Astrocyte (in vitro differentiated cells and primary cell): ENCODE measurements at places on chromosomes 6 and 20. TPM values are rescaled to one million over a fixed set of nuclear protein-coding genes. Genes with fewer than 3 reads are reported as not detected.

DNA sequence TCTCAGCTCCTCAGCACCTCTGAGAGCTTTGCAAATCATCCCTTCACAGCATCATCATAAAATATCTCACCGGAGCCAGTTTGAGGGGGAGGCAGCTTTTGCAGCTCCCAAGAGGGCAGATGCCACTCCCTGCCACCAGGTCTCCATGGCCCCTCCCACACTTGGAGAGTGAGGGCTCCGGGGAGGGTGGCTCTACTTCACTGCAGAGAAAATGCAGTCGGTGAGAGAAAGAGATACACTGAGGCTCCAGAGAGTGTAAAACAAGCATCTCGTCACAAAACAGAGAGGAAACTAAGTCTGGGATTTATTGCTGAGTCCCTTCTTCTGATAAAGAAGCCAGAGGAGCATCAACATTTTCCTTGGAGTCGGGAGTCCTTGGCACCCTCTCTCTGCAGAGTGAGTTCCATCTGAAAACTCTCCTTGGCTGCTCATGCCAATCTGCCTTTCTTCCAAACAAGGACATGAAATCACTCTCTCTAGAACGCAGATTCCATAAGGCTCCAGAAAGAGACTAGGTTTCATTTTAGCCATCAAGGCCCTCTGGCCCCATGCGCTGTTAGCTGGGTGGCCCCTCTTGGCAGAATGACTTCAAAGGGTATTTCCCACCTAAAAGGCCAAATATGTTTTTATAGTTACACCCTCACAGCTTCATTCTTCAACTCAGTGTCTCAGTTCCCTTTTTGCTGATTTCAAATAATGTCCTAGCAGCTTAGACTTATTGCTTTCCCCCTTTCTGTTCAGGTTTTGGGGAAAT lies 70.6 kb upstream of the F13A1 start:
- DNase-seq: no peak

GRCh38 chr20:409697-410559 lies 1.8 kb downstream of the RBCK1 start:
- DNase-seq: no peak

GRCh38 chr6:139313784-139314545 lies 22.2 kb upstream of the TXLNB start:
- DNase-seq: no peak

GRCh38 chr6:148239215-148239614 lies 103.4 kb upstream of the SASH1 start:
- no peak for DNase-seq

DNA sequence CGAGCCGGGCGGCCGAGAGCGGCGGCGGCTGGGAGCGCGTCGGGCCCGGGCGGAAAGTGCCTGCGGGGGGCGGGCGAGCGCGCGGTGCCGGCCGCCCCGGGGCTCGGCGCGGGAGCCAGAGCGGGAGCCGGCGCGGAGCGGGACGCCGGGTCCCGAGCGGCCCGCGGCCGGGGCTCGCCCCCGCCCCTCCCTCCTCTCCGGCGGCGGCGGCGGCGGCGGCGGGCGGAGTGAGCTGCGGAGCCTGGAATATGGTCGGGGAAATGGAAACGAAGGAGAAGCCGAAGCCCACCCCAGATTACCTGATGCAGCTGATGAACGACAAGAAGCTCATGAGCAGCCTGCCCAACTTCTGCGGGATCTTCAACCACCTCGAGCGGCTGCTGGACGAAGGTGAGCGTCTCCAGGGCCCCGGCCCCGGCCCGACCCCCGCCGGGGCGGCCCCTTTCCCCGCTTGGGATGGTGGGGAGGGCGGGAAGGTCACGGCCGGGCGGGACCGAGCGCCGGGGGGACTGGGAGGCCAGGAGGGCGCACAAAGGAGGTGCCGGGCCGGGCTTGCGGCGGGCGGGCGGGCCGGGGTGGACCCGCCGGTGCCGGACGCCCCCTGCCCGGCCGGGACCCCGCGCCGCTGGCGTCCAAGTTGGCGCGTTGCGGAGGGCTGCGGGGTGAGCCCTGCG lies 565 bp downstream of the QKI start:
- no peak for DNase-seq

DNA sequence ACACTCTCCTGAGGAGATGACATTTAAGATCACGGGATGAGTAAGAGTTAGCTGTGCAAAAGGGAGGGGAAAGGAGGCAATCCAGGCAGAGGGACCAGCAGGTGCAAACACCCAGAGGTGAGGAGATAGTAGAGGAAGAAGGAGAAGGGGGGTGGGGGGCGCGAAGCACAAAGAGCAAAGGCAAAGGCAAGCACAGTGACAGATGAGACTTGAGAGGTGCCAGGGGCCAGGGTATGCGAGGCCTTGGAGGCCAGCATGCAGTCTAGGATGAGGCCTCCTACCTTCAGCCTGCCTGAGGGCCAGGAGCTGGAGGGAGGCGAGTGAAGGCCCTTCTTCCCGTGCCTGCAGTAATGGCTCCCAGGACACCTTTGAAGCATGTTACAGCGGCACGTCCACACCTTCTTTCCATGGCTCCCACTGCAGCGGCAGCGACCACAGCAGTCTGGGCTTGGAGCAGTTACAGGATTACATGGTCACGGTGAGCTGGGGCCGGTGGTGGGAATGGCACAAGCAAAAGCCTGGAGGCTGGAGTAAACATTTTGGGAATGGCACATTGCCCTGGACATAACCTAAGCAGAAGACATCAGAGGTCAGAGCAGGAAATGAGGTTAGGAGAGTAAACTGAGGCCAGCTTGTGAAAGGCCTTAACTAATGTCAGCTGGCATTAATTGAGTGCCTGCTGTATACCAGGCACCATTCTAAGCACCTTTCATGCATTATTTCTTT lies 18.6 kb downstream of the CCM2L start:
- DNase-seq: no peak

DNA sequence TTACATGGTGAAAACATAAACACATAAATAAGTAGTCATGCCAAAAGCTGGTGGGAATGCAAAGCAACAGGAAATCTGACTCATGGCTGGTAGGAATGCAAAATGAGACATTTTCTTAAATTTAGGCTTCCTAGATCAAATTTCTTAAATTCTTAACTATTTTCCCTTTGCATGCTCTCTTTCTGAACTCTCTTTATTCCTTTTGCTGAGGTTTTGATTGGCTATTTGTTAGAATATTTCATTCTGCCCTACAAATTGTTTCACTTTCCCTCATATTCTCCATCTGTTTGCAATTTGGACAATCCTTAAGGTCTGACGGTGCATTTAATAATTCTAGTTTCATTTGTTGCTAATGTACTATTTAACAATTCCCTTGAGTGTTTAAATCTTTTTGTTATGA lies 437.5 kb upstream of the RGS17 start:
- DNase-seq: peak; percentile 5

GRCh38 chr6:24251339-24251738 lies 106.5 kb downstream of the DCDC2 start:
- no peak for DNase-seq

GRCh38 chr6:160387916-160388643 lies 39.9 kb downstream of the SLC22A3 start:
- no peak for DNase-seq

DNA sequence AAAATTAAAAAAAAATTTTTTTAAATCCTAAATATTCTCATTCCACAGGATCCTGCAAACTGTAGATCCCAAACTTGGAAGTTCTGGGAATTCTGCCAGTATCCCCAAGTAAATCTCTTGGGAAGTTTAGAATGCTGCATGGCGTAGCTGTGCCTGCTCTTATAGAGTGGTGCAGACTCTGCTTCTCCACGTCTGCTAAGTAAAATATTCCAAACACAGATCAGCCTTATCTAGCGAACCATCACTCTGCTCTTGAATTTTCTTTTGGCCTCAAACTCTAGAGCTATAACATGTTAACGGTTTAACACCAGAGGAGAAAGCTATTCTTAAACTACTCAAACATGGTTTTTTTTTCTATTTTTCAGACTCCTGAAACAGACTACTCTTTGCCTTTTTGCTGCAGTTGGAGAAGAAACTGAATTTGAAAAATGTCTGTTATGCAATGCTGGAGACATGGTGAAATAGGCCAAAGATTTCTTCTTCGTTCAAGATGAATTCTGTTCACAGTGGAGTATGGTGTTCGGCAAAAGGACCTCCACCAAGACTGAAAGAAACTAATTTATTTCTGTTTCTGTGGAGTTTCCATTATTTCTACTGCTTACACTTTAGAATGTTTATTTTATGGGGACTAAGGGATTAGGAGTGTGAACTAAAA lies 138.5 kb upstream of the AKAP12 start:
- no peak for DNase-seq

DNA sequence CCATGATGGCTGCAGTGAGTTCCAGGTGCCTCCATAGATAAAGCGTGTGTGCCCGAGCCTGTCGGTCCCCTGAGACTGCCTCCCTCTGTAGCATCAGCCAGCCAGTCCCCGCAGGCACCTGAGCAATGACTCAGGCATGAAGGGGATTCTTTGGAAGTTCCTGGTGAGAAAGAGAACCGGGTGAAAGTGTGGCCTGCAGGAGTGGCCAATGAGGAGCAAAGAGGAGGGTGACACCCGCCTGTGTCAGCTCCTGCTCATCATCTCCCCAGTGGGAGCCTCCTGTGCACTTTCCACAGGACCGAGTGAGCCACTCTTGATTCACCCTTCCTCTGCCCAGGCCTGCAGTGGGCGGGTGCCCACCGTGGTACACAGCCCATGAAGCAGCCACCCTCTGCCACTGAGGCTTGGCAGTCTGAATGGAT lies 71.2 kb upstream of the PTPN1 start:
- peak; percentile 68 for DNase-seq

DNA sequence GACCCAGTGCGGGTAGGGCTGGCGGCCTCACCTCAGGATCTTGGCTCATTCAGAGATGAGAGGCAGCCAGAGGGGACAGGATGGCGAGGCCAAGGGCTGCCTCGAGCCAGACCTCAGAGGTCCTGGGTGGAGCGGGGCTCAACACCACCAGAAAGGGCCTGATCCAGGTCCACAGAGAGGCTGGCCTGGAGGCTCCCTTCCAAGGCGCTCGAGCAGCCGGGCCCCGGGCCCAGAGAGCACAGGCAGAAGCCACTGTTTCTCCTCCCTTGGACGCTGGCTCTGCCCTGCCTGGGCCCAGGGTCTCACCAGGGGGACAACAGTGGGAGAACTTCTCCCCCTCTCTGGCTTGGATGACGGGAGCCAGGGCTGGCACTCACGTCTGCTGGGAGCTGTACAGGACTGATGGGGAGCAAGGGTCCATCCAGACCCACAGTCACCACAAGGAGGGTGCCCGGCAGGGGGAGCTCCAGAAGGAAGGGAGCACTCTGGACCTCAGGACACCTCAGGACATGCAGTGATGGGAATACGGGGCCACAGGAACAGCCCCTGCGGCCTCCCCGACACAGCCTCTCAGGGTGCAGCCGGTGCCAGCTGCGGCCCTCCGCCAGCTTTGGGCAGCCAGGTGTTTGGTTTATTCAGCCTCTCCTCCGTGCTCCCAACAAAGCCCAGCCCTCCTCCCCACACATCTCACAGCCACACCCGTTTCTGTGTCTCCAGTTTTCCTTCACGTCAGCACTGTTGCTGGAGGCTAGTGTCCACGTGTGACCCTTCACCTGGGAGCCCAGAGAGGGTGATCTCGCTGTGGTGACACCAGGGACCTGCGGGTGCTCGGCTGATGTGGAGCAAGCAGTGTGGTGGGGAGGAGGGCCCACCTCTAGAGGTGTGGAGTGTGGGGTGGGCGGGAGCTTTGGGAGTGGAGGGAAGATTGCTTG lies 8.7 kb downstream of the RPS21 start:
- no peak for DNase-seq

- no peak for DNase-seq
Observed at GRCh38 chr6:45630801-45631200, 253.1 kb upstream of the SUPT3H start.

GRCh38 chr6:148328876-148329555 lies 13.6 kb upstream of the SASH1 start:
- peak; percentile 58 for DNase-seq

DNA sequence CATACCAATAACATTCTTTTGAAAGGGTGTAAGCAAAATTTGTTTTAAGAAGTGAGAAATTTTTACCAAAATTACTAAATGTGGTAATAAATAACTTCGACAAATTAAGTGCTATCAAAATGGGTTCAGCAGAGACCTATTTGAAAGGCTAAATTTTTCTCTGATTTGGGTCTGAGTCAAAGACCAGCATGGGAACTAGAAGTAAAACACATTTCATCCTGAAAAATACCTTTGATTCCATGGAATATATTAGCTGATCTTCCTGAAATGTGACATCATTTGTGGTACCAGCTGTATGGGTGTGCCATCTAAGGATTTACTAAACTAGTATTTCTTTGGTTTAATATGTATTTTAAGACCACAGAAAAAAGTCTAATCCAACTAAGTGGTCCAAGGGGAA lies 63.6 kb downstream of the BLOC1S5 start:
- DNase-seq: peak; percentile 60

DNA sequence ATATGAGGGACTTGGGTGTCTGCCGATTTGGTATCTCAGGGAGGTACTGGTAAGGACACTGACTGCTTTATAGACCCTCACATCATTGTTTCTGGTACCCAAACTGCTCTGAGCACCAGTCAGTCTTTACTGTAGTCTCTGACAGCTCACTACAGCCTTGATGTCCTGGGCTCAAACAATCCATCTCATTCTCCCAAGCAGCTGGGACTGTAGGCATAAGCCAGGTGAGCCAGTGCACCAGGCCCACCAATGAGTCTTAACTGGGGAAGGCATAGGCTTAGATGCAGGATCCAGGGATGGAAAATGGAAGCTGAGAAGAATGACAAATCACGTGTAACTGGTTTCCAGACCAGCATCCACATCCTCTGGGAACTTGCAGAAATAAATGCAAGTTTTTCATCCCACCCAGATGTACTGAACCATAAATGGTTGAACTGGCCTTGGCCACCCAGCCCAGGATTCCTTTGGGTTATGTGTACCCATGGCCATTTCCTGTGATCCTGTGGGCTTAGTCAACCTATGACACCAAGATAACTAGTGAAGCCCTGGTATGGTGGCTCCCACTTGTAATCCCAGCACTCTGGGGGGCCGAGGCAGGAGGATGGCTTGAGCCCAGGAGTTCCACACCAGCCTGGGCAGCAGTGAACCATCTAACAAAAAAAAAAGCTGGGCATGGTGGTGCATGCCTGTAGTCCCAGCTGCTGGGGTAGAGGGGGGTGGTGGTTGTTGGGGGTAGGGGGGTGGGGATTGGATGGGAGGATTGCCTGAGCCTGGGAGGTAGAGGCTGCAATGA lies 5.8 kb downstream of the TUBB start:
- peak; percentile 62 for DNase-seq

Gene MUC22
- total RNA-seq: 0.05 TPM in 1 of 2 replicates, not detected in the other

Gene DEFB124
- not detected in 2 replicates for total RNA-seq

Gene RSPH4A
- 0.48 and 0.72 TPM in 2 replicates for total RNA-seq

Gene SLC22A2
- not detected in 2 replicates for total RNA-seq

Gene ROS1
- not detected in 2 replicates for total RNA-seq

Gene SNAP25
- 3.9 and 5.2 TPM in 2 replicates for total RNA-seq

Gene REPS1
- total RNA-seq: 31.7 and 39.1 TPM in 2 replicates

Gene RTEL1
- 15.5 and 15.6 TPM in 2 replicates for total RNA-seq

Gene MLN
- total RNA-seq: not detected in 2 replicates

Gene GGTLC1
- not detected in 2 replicates for total RNA-seq

Gene TUBB2B
- total RNA-seq: 124 and 144 TPM in 2 replicates

Gene BNIP5
- not detected in 2 replicates for total RNA-seq

Gene SNX21
- total RNA-seq: 13.3 and 14.2 TPM in 2 replicates
